ENCODE measurements at places on chromosomes 5 and 9.

DNA sequence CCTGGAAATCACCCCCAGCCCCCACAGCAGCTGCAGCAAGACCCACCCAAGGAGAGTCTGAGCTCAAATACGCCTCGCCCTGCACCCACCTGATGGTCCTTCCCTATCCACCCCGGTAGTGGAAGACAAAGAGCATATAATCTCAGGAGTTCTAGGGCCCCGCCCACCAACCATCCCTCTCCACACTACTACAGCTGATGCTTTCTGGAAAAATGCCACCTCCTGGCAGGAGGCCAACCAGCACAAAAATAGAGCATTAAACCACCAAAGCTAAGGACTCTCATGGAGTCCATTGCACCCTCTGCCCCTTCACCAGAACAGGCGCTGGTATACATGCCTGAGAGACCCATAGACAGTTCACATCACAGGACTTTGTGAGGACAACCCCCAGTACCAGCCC, 22.5 kb upstream of the NIPSNAP3A start:
- no peak for DNase-seq

DNA sequence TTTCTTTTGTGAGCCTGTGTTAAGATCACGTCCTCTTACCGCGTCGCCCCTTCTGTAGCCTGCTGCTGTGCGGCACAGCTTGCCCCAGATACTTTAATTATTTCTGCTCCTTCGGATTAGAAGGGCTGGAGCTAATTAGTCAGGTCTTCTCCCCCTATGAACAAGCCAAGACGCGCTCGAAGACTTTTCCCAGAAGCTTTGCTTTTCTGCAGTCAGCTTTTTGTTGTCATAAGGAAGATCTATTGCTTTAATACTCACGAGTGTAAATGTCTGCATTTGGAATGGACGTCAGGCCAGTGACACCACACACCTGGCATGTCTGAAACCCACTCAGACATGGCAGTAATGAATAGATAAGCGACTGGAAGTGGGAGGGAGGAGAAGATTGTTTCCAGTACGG, 37.0 kb downstream of the PRUNE2 start:
- no peak for DNase-seq

DNA sequence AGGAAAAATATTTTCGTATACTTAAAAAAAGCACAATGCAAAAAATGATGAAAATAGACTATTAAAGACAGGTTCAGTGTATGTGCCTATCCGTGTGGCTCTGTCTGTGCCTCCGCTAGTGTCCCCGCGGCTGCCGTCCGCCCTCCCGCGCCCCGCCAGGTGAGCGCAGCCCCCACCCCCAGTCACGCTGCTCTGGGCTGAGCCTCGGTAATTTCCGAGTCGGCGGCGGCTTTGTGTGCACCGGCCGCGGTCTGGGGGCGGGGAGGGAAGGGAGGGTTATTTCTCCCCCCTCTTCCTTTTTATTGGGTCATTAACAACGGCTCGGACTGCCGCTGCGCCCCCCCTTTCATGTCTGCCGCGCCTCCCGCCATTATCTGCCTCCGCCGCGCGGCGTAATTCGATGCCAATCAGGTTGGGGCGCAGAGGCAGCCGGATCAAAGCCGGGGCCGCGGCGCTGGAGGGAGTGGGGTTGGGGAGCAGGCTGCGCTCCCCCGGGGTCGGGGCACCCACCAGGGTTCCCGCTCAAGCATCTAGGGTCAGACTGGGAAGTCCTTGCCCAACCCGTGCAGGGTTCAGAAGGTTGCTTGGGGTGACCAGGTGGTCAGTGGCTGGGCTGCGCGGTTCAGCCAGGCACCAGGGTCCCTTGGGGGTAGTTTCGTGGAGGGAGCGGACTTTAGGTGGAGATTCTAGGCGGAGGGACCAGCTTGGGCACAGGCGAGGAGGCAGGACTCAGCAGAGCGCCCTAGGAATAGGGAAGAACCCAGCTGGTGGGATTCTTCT, 39.5 kb upstream of the PSD2 start:
- DNase-seq = no peak

- no peak for DNase-seq
These were observed 69.6 kb downstream of the ADAMTSL1 start for GRCh38 chr9:18543406-18544192.

GRCh38 chr5:69006030-69006429, 87.8 kb upstream of the SLC30A5 start:
- no peak for DNase-seq

DNA sequence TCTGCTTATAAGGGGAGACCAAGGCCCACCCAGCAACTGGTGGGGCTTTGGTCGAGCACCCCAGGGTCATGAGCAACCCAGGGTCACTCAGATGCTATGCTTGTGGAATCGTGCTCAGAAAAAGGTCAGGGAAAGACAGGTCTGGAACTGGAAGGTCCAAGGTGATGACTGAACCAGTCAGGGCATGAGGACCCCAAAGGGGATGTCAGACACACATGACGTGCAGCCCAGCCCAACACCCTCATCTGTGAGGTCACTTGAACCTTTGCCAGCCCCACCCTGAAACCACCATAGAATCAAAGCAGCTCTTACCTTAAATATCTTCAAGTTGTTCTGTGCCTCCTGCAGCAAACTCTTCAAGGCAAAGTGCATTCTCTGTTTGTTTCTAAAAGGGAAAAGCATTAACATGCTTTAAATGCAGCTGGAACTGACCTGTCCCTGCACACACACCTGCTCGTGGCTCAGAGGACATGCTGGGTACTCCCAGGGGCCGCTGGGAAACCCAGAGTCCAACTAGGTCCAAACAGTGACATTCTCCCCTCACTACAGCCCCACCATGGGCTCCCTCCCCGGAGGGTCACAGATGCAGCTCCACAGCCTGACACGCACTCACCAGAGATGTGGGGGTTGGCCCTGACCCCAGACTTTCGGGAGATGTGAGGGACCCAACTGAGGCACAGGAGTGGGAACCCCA, 29.4 kb downstream of the IPPK start:
- DNase-seq = no peak

DNA sequence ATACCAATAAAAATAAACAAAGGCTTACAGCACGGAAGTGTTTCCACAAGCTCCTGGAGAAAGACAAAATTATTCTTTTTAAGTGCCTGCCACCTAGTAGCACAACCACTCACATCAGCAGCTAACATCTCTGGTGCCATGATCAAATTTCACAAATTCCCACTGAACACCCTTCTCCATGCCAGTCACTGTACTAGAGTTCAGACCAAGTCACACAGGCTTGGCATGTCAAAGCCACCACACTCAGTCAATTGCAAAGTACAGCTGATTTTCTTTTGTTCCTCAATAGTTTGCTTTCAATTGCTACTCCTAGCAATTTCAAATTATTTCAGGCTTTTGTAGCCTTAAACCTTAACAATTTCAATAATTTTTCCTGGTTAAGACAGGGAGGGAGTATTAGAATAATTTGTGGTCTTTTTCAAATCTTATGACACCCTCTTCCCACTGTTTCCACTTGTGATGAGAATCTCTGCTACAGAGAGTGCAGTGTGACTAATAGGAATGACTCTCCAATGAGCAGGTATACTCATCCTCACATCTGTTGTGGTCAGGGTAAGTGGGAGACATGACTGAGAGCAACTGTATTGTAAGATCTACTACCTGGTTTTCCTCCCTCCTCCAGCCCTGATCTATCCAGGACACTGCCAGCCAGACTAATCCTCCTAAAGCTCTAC, 46.2 kb downstream of the RNF145 start:
- DNase-seq = no peak

- no peak for DNase-seq
These were observed 2.1 kb downstream of the SMIM32 start for GRCh38 chr5:136190904-136191303.

DNA sequence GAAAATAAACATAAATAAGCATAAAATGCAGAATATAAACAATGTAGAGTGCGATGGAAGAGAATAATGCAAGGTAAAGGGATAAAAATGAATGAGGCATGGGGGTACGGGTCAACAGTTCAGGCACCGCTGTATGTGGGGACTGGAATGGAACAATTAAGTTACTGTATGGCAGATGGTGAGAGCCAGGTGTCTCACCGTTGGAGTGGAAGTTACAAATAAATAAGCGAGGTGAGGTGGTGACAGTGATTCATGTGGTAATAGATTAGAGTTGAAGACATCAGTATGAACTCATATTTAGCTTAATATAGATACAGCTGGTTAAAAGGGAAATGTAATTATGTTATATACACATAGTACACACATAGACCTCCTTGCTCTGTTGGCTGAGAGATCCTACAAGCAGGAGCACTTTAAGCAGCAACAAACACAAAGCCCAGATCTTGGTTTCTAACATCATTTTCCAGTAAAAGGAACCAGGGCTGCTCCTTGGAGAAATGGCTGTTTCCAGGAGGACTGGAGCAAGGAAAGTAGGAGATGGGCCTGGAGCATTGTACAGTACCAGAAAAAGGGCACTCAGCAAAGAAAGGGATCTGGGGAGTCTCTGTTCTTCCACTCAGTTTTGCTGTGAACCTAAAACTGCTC, 2.4 kb upstream of the OMD start:
- no peak for DNase-seq

- DNase-seq = no peak
These were observed 331.2 kb upstream of the DAB2 start for GRCh38 chr5:39755986-39756385.

Measured in HuH-7 (cell line).